Left renal pelvis (tissue), 4 donors: ENCODE measurements at places on chromosomes 16 and 17.

- DNase-seq: no peak
These were observed 7.4 kb downstream of the ZNF689 start for GRCh38 chr16:30602616-30603277.

DNA sequence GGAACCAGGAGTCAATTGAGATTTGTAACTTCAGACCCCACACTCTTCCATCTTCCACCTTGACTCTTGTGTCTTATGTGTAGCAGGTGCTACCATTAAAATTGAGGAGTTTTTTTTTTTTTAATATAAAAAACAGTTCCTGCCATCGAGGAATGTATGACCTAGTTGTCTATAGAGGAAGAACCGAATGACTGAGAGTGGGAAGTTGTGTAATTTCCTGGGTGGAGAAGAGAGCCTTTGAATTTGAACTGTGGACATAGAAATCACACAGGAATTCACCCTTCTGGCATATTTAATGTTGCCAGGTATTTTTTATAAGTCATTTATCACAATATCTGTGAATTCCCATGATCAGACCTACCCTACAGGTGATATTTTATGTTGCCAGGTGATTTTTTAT lies 22.0 kb downstream of the SP2 start:
- no peak for DNase-seq

GRCh38 chr16:1389762-1390161 lies 24.7 kb downstream of the UNKL start:
- DNase-seq: no peak

GRCh38 chr16:68921637-68922036 lies 78.3 kb downstream of the TANGO6 start:
- no peak for DNase-seq

DNA sequence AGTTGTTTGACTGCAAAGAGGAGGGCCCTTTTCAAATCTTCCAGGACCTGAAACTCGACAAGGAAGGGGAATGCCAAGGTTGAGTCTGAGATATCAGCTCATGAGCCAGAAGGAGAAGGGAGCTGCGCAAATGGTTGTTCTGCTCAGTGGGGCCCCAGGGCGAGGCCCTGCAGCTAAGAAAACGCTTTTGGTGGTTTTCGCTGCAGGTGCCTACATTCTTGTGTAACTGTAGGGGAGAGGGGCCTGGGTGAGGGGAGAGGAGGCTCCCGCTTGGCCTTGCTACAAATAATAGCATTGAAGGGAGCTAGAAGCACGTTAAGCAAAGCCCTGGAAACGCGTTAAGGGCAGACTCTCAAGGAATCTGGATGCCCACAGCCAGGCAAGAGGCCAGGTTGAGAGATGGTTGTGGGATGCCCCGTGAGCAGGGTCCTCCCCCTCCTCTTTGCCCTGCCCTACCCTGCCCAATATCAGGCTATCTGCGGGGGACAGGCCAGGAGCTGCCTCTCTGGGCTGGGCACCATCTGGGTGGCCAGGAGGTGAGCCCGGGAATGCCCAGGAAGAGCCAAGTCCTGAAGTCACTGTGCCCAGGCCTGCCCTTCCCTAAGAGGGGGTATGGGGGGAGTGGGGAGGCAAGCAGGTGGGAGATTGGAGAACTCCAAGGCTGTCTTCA lies 21.9 kb downstream of the GPR142 start:
- no peak for DNase-seq

DNA sequence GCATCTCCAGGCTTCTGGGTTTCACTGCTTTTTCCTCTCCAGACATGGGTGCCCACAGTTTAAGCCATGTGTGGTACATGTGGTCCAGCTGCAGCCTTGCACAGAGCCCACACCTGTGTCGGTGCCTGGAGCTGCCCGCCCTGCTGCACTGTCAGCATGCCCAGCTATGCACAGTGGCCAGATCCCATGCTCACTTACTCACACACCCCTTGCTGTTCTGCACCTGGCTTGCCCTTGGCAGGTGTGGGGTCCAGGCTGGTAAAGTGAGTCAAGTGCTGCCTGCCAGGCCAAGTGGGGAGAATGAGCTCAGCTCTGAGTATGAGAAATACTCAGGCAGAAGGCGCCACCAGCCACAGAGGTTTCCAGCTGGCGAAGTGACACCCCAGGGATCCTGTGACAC lies 739.9 kb downstream of the CDH11 start:
- no peak for DNase-seq

DNA sequence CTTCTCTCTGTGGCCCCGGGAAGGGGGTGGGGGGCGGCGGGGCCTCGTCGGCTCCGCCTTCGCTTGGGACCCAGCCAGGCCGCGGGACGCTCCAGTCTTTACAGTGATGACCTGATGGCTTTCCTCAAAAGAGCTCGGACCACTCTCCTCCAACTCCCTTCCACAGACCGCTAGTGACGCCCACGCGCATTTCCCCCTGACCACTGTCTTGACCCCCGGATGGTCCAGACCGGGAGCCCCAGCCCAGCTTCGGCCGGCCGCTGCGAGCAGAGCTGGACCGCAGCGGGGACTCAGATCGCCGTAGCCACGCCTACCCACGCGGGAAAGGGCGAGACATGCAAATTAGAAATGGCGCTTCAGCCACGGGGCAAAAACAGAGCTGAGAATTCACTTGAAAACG lies 81.6 kb upstream of the RNU2-1 start:
- DNase-seq: no peak

- no peak for DNase-seq
These were observed 148.1 kb downstream of the SALL1 start for GRCh38 chr16:51002881-51003490.
